ENCODE measurements at places on chromosomes 7 and 10.

DNA sequence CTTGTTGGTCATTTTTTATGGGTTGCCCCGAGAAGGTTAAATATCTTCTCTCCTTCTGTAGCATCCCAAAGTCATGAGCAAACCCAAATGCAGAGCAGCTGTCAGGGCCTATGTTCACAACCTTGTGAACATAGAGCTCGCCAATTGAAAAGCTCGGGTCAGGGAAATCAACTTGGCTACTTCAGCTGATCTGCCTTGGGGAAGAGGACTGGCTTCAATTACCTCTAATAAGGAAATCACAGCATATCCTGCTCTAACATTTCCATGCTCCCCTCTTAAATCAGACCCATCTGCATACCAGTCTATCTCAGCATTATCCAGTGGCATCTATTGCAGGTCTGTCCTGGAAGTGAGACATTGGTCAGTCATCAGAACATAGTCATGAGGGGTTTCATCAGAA is 105.6 kb downstream of the ANKRD26 start:
- no peak for DNase-seq

GRCh38 chr7:138663725-138664710 is 37.1 kb downstream of the SVOPL start:
- no peak for DNase-seq

DNA sequence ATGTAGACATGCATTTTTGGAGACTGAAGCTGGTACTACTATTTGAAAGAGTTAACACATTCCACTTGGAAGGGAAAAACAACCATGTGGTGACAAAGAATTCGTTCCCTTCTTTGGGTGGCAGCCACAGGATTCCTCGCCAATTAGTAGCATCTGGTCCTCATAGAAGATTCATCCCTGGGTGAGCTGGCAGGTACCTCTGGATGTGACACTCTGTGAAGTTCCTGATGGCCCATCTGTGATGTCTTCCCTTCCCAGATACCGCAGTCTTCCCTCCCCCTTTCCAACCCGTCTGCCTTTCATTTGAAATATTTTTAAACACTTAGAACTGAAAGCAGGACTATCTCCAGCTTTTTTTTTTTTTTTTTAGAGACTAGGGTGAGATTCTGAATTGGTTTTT is 569.5 kb downstream of the TYW1 start:
- DNase-seq = no peak

GRCh38 chr10:72087969-72088888 is at the start of gene SPOCK2:
SPOCK2 (minus strand) TSS chr10:72088551; CDS start chr10:72088328, 223 bp downstream.
- DNase-seq = no peak

GRCh38 chr7:48734695-48735406 is 189.5 kb upstream of the CDC14C start:
- no peak for DNase-seq

DNA sequence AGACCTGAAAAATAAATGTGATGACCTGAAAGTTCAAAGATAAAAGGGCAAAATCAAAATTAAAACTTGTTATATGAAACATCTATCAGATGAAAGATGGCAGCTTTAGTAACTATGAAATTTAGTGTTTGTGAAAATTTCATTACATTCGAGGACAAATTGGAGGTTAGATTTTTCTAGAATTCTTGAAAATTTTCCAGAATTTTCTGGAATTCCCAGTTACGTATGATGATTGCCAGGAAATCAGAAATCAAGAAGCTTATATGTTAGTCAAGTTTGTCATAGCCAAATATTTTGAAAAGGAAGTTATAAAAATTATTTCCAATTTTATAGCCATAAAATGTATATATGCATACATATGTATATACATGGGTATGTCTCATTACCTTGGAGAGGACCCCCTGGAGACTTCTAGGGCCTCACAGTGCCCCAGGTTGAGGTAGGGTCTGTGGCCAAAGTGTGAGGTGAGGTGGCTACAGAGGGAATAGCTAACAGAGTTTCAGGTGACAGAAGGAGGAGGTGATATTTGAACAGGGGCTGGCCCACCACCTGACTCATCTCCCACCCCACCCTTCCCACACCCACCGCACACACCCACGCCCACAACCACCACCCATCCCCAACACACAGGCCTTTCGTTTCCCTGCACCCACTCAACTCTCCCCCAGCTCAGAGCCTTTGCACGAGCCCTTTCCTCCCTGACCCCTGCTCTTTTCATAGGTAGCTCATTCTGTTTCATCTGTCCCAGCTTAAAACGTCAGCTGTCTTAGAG is 21.5 kb downstream of the C10orf105 start:
- no peak for DNase-seq

- no peak for DNase-seq
Observed at GRCh38 chr10:11157292-11158076, 139.8 kb downstream of the CELF2 start.

- DNase-seq = no peak
Observed at GRCh38 chr7:47579458-47579857, 2.5 kb downstream of the TNS3 start.

DNA sequence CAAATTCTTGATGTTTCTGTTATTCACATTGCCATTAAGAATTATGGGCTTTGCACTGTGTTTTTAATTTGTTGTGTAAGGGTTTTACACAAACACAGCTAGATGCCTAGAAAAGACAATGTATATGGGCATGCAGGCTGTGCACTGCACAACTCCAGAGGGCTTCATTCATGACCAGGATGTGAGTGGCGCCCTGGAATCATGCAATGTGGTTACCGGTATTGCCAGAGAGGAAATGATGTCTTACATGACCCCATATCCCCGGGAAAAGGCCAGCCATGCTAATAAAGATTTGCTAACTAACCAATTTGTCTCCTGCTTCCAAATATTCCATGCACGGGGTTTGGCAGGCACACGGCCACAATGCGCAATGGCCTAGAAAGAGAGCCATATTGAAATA is 16.9 kb downstream of the KCNMA1 start:
- no peak for DNase-seq

DNA sequence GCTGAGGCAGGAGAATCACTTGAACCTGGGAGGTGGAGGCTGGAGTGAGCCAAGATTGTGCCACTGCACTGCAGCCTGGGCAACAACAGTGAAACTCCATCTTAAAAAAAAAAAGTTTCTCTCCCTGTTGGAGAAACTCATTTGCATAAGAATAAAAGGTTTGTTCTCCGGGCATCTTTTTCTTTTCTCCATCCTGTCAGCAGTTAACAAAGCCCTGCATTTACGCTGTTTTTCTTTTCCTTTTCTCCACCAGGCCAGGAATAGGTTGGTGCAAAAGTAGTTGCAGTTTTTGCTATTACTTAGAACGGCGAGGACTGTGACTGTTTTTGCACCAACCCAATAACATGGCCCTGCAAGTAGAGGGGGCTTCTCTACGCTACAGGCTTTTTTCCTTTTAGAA is 9.5 kb upstream of the URGCP start:
- DNase-seq = no peak

GRCh38 chr7:141533149-141533949 is 17.9 kb upstream of the AGK start:
- DNase-seq = no peak

DNA sequence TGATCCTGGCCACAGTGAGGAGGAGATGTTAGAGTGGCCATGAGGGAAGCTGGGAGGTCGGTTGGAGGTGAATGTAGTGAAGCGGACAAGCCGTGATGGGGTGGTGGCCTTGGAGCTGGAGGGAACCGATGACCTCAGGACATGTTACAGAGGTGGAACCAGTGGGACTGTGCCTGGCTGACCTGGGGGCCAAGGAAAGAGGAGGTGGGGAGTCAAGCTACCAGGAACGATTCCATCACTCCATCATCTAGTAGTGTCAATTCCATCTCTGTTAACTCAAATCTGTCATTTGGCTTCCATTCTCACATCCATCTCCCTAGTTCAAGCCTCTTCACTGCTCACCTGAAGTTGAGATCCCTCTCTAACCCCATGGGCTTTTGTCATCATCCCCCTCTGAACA is 102.4 kb upstream of the LYZL2 start:
- no peak for DNase-seq

DNA sequence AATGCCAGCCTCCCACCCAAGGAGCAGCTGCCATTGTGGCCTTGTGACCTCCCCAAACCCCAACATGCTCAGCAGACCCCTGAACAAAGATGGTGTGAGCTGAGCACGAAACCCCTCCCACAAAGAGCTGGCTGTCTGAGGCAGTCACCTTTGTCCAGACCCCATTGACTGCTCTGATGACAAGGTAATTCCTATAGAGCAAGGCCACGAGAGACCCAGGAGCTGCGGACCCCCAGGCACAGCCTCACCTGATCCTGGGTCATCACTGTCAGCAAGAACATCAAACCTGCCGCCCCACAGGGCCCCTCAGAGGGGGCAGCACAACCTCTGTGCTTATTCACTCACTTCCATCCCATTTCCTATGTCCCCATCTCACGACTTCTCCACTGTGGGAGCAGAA is 102.6 kb downstream of the CPXM2 start:
- no peak for DNase-seq

DNA sequence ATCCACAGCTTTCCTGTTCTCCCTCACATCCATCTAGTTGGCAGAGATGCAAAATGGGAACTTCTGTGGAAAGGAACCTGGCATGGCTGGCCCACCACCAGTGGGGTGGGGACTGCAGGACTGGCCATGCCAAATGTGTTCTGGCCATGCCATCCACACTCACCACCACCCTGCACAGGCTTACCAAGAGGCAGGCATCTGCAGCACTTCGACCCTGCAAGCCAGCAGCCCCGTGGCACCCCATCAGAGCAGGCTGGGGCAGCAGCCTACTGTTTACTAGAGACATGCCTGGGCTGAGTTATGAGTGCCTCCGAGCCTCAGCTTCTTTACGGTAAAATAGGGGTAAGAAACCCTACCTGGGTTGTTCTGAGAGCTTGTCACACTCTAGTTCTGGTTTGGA is 313.1 kb downstream of the PLXNA4 start:
- no peak for DNase-seq

DNA sequence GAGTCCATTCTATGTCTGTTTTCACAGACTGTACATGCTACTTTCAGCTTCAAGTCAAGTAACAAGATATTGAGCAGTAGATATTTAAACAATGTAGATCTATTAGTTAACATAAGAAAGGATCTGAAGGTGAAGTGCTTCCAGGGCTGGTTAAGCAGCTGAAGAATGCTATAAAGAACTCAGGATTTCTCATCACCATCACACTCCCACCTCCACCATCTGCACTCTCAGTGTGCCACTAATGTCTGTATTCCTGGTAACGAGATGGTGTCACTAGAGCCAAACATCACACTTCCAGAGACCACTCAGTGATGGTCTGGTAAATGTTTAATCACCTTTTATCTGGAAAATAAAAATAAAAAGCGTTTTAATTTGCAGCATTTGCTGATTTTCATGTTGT is 224.0 kb upstream of the FERD3L start:
- DNase-seq = no peak

DNA sequence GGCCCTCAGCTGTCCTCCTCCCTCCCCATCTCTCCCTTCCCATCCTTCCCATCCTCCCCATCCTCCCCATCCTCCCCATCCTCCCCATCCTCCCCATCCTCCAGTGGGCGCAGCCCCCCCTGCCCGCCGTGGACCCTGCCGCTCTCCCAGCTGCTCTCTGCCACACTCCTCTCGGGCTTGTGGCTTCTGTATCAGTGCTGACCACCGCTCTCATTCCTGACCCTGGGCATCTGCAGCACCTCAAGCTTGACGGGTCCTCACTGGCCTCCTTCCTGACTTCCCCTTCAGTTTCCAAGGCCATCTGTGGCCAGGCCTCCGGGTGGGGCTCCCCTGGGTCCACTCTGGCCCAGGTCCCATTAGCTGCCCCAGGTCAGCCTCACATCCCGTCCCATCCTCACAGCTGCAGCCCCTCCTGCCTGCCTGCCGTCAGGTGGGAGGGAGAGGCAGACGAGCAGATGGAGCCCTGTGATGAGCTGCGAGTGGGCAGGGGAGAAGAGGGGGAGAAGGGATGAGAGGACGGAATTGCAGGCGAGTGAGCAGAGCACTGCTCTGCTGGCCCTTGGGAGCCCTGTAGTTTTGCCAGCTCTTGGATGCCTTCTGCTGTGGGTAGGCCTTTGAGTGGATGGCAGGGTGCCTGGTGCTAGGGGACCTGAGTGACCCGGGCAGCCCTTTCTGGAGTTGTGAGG is 35.7 kb downstream of the LHPP start:
- DNase-seq = no peak

DNA sequence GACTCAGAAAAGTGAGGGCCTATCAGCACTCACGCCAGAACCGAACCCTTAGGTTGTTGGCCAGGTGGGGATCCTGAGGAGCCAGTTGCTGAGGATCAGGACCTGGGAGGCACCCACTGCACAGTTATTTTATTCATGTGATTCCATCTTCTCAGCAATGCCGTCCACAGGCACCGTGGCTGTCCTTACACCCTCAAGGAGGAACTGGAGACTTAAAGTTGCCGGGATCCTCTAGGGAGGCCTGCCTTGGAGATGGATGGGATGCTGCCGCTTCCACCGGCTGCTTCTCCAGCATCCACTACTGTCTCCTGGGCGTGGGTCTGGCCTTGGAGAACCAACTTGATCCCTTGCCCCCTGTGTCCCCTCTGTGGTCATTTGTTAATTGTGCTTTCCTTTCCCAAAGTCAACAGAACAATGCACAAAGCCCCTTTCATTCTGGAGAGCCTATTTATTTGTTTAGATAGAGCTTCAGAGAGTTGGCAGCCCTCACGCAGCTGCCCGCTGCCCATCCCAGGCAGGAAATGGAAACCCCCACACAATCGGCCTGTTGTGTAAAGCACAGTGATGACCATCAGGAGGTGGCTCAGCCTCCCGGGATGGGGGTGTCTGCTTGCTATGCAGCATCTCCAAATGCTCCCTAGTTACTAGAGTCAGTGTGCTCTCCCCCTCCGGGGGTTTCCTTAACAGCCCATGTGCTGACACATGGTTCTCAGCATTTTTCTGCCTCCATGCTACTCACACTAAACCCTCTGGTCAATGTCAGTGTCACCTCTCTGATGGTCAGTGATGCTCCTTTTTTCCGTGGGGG is 52.9 kb upstream of the IGFBP3 start:
- DNase-seq = no peak

- DNase-seq = no peak
Observed at GRCh38 chr7:99461221-99461620, 4.7 kb downstream of the ATP5MF start.

DNA sequence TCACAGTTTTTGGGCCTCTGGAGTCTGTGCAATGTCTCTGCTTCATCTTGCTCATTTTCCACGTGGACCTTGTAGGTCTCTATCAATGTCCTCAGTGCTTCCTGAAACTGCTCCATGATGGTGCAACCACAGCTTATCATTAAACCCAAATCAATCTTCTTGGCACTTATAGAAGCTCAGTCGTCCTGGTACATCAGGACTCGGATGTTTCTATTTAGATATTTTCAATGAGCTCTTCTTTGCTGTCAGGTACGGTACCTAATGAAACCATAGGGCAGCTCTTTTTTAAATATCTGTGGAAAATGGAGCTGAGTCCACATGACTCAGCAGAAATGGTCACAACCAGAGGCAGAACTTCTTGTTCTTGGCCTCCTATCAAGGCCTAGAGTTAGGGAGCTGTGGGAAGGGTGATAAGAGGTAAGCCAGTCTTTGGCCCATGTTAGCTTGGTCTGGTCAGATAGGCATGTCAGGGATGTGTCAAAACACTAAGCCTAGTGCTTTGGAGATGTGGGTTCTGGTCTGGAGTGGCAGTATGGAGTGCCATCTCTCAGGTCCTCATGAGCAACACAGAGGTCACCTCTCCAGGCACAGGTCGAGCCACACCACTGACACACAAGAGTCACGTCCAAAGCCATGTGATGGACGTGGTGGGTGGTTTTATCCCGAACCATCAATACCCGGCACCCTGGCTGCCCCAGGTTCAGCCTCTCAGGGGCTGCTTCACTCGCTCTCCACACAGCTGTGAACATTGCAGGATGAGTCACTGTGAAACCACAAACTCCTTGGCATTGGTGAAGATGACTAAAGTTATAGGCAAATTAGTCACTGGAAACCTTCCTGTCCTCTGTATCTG is 87.0 kb downstream of the TBXAS1 start:
- no peak for DNase-seq

- no peak for DNase-seq
Observed at GRCh38 chr7:131281266-131282048, 46.2 kb upstream of the MKLN1 start.
